ENCODE measurements at places on chromosomes 13 and 19.

DNA sequence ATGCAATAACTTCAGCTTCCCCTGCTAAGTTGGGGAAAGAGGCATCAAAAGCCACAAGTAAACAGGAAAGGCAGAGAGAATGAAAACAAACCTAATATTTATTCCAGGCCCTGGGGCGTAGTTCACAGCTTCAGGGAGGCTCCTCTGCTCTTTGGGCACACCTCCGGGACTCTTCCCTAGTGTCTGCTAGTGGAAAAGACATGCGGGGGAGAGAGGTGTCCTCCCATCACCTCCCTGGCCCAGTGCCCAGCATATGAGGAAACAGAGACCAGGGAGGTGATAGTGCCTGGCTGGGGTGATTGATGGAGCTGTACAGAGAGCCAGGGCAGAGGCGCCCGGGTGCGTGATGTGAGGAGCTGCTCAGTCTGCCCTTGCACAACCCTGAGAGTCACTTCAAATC is 71.0 kb downstream of the RASL11A start:
- no peak for DNase-seq

GRCh38 chr19:31338069-31338776 is 11.0 kb downstream of the TSHZ3 start:
- DNase-seq = no peak

- DNase-seq = no peak
Observed at GRCh38 chr19:33000510-33000909, 28.5 kb downstream of the FAAP24 start.

DNA sequence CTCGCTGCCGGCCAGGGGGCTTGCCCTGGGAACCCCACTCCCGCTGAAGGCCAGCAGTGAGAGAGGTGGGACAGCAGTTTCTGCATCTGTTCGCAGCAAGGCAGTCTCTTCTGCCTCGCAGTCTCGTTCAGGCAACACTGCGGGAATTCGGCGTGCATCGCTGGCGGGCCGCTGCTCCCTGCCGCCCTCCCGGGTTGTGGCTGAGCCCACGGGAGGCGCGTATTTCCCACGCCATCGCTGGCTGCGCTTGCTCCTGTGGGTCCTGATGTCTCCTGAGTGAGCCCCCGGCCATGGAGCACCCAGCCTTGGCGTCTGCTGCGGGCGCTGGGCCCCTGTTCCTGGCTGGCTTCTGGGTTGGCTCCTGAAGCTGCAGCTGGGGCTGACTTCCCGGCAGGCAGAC is 227.9 kb downstream of the TEX29 start:
- no peak for DNase-seq

DNA sequence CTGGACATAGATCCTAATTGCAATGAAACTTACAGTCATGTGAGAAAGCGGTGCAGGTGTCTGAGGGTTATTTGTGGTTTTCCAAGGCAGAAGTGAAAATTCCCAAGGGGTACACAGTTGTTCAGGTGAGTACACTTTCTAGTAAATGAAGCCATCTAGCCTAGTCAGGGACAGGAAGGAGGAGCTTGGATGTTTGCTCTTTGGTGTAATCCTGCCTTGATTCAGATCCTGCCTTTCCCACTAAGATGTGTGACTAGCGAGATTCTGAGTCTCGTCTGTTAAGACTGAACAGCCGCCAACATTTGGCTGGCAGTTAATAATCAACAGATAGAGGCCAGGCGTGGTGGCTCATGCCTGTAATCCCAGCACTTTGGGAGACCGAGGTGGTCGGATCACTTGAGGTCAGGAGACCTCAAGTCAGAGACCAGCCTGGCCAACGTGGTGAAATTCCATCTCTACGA is 2.5 kb downstream of the RPS9 start:
- no peak for DNase-seq

DNA sequence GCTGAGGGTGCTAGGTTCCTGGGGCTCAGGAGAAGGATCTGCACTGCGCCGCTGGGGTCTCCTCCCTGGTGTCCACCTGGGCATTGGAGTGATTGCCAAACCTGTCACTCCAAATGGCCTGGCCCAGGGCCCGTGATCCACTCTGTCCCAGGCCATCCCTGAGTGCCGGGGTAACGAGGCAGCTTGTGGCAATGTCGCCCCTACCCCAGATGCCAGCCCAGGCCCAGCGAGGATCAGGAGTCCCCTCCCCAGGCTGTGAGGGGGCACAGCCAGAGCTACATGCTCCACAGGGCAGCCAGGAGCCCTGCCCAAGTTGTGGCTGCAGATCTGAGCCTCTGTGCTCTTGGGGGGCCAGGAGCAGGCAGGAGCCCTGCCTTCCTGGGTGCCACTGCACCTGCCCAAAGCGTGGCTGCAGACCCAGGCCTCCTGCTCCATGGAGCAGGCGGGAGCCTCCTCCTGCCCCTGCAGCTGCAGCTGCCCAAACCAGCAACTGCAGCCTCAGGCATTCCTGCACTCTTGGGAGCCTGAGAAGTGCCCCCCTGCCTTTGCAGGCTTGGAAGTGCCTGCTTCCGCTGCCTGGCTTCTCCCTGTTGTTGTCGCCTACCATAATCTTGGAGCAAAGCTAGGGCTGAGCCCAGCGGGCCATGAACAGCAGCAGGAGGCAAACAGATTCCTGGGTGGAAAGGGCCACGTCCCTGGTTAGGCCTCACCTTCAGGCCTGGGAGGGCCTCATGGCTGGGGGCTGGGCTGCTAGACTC is 4.6 kb downstream of the IGFL4 start:
- DNase-seq = no peak

DNA sequence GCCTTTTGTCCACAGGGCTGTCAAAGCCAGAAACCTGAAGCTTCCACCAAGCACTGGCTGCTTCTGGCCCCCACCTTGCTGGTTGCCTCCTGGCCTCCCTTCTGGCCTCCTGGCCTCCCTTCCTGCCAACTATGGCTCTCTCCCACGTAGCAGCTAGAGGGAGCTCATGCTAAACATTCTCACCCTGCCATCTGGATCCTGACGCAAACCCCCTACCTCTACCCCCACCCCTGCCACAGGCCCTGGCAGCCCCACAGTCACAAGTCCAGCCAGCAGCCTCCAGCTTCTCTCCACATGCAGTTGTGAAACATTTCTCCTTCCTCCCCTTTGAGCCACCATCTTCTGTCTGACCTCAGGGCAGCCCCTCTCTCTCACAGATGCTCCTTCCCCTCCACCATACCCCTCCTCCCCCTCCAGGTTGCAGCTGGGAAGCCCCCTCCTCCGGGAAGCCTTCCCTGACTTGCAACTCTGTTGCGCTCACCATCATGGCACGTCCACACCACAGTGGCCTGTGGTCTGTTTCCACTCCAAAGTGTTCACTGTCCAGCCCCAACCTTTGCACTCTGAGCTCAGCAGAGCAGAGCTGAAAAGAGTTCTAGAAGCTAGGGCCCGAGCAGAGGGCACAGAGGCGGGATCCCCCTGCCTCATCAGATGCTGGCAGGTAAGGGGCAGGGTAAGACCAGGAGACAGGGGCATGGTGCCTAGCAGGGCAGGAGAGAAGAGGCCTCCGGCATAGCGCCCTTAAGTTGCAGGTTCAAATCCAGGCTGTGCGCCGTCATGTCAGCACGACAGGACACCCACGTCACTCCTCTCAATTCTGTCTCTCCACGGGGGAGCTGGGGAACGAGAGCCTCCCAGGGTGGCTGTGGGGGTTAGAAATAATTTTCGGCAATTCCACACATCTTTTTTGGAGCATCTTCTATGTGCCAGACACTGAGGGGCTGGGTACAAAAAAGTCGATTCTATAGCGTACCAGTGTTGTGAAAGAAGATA is 7.3 kb downstream of the ADGRL1 start:
- no peak for DNase-seq

DNA sequence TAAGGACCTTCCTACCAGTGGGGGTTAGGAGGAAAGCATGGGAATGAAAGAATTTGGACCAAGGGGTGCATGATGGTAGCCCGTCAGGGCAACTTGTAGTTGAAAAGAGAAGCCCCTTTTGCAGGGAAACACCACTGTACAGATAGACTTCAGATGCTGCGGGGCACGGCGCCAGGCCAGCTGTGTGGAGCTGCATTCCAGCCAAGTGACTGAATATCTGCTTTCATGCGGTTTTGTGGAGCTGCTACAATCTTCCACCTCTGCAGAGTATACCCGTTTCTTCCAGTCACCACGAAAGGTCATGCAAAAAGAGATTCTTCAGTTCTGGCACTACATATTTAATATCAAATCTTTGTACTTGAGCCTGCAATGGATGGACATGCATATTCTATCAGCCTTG is 104.7 kb downstream of the RGCC start:
- DNase-seq = peak; percentile 80

GRCh38 chr13:48831248-48831647 is 144.5 kb upstream of the FNDC3A start:
- no peak for DNase-seq

GRCh38 chr19:50607874-50608785 is 31.6 kb downstream of the SYT3 start:
- peak; percentile 70 for DNase-seq

- no peak for DNase-seq
Observed at GRCh38 chr19:33194886-33195644, 935 bp downstream of the LRP3 start.

- no peak for DNase-seq
Observed at GRCh38 chr19:17616961-17617806, 61.7 kb downstream of the COLGALT1 start.
